Motor neuron (in vitro differentiated cells): ENCODE measurements at places on chromosomes 2 and 18.
A peak's percentile ranks its signal among the peaks of the same experiment; 100 is the strongest.

DNA sequence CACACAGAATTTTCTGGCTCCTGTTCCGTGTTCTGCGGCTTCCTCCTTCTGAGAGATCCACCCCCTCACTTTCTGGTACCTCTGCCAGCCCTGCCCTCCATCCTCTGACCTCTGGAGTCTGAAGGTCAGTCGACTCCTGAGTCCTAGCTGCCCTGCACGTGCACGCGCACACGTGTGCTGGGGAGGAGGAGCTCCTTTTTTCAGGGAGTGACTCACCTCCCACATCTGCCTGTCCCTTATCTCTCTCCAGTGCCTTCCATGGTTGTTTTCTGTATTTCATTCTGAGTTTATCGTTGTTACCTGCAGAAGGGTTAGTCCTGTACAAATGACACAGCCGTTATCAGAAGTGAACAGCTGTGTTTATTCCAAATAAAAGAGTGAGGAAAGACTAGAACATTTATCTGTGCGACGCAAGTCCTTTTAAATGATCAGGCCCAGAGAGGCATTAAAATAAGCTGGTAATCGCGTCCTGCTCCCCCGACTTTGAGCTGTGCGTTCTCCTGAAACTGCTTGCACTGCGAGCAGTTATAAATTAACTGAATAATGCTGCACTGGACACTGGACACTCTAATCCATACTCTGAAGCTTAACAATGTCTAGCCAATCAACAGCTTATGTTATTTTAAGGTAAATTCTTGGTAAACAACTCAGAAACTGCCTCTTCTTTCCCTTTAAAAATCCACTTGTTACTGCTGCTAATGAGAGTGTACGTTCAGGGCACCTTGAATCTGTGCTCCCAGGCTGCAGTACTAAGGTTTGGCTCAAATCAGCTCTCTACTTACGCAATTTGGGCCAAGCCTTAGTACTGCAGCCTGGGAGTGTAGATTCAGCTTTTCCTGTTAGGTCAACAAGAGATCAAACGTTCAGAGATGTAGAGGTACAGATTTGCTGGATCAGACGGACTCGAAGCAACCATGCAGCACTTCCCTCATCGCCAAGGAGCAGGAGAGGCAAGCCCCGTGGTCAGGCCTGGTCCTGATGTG lies 72.5 kb downstream of the GALR1 start:
- ATAC-seq: peak; percentile 33

DNA sequence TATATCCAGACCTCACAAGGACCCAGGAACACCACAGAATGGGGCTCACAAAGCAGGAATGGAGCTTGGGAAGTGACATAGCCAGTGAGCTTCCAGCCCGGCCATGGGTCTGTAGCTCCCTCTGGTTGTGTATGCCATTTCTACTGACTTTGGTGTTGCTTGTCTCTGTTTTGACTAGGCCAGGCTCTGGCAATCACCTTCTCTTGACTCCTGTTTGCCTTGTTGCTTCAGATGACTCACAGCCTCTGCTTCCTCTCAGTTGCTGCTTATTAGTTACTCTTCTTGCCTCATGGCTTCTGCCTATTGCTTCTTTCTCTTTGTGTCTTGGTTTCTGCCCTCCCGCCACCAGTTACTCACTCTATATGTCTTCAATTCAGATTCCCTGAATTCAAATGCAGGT lies 15.8 kb upstream of the IER3IP1 start:
- no peak for ATAC-seq

- ATAC-seq: peak; percentile 83
Measured at GRCh38 chr2:85119900-85120299, 13.3 kb upstream of the TCF7L1 start.

DNA sequence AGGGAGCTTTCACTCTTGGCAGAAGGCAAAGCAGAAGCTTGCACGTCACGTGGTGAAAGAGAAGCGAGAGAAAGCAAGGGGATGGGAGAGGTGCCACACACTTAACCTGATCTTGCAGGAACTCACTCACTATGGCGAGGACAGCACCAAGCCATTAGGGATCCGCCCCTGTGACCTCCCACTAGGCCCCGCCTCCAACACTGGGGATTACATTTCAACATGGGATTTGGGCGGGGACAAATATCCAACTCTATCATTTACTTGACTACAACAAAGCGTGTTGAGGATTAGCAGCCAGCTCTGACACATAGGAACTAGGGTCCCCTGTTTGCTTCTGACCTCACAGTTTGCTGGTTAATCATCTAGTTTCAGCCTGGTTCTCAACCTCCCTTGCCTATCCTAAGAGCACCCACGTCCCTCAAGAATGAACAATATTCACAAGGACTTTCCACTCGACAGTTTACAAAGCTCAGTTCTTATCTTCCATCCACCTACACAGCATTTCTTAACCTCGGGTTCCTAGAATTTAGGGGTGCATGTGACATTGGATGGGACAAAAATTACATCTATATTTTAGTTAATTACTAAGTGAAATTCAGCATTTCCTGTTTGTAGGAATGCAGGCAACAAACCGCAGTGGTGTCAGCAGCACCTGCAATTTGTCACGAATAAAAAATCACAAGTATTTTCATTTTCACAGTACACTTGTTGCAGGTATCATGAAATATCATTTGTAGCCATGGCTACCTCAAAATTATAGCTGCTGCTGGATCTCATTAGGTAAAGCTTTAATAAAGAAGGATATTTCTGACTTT lies 36.0 kb downstream of the LBH start:
- peak; percentile 13 for ATAC-seq

DNA sequence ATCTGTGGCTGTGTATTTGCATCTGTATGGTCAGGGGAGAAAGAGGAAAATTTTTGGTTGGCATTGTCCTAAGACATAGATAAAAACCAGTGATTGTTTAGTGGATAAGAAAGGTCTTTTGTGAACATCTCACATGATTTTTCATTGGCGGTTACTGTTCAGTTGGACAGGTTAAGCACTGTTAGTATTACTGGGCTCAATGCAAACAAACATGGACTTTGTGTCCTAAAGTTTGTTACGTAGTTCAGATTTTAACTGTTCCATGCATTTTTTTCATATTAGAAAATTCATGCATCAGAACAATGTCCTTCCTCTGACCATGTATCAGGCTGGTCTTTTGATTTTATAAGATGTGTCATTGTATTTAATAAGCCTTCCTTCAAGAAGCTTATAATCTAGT lies 368.0 kb downstream of the MEIS1 start:
- no peak for ATAC-seq

GRCh38 chr2:100704156-100704555 lies 115.8 kb upstream of the NPAS2 start:
- ATAC-seq: no peak

DNA sequence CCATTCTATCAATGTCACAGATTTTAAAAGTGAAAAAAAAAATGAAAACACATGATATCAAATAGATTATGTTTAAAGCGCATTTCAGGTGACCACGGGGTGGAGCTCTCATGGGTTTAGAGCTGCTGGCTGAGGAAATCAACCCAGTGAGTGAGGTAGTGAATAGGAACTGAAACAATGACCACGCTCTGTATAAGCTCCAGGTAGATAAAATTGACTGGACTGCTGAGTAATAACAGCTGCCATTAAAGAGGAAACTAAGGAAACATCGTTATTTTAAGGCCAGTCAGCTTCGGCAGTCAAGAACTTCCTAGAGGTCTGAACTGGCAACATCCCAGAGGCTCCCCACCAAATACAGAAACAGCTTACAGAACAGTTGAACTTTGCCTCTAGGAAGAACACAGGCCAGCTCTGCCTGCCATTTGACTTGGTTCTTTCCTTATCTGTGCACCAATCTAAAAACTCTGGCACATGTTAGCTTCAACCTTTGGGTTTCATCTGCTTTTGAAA lies 185.9 kb downstream of the PDE1A start:
- no peak for ATAC-seq

GRCh38 chr18:21362831-21363230 lies 120.8 kb downstream of the GREB1L start:
- peak; percentile 56 for ATAC-seq

DNA sequence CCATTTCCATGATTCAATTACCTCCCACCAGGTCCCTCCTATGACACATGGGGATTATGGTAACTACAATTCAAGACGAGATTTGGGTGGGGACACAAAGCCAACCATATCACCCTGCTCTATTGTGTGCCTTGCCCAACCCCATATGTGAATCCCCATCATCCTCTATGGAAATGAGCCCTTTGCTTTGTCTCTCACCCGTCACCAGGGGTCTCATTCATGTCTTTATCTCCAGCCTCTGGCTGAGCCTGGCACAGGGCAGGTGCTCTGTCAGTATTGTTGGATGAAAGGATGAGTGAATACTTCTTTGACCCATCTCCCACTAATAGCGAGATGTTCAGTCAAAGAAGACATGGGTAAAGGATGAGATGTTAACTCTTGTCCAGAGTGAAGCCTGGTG lies 116.6 kb upstream of the LGALSL start:
- no peak for ATAC-seq

- no peak for ATAC-seq
Measured at GRCh38 chr2:95158441-95158840, 1.2 kb downstream of the ZNF514 start.

DNA sequence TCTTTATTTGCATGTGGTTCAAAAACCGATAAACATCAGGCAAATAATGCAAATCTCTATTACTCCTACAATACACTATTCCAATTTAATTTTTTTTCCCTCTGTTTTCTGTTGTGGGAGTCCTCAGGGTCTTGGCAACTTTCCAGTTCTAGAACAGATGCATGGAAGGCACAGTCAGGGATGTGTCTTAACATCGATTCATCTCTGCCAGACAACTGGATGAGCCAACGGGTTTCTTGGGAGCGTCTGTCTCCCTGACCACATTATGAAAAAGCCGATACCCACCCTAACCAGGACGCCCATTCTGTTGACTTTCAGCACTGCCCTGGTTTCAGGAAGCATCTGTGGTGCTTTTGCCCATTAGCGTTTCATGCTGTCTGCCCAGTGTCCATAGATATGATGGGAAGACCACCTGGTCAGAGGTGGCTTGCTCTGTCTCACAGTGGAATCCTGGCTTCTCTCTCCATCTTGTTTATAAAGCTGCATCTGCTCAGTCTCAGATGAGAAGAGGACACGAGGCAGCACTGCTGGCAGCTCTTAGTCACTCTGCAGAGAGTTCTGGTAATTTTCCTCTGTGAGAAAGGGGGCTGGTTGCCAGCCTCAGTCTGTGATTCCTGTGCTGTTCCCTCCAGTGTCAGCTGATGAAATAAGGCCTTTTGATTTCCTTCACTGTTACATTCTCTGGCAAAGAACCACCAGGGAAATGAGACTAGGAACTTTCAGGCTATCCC lies 57.9 kb upstream of the KCNE4 start:
- ATAC-seq: peak; percentile 100

DNA sequence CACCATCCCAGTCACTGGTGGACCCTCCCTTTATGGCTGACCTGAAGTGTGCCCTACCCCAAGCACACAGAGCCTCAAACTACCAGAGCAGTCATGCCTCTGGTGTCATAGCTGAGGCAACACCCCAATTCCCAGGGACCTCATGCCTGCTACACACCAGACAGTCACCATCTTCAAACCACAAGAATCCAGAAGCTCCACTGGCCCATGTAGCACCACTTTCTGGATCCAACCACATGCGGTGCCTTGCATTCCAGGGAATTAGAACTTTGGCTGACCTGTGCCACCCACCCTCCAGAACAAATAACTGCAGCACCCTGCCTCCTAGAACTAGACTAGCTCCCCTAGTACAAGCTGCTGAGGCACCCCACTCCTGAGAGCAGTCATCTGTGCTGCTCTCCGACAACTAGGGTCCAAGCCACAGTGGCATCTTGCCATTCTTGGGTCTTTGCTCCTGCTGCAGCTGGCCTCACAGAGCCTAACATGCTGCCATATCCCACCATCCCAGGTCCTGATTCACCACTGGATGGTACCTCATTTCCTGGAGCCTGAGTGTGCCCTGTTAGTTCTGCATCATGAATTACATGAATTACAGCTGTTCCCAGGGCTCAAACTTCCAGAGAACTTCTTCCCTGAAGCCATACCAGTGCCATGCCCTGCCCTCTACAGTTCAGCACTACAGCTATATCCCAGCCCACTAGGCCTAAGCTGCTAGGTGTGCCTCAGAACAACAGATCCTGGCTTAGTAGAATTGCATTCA lies 243.8 kb upstream of the CHST9 start:
- ATAC-seq: no peak

- ATAC-seq: no peak
Measured at GRCh38 chr2:23285091-23285800, 99.7 kb upstream of the KLHL29 start.

DNA sequence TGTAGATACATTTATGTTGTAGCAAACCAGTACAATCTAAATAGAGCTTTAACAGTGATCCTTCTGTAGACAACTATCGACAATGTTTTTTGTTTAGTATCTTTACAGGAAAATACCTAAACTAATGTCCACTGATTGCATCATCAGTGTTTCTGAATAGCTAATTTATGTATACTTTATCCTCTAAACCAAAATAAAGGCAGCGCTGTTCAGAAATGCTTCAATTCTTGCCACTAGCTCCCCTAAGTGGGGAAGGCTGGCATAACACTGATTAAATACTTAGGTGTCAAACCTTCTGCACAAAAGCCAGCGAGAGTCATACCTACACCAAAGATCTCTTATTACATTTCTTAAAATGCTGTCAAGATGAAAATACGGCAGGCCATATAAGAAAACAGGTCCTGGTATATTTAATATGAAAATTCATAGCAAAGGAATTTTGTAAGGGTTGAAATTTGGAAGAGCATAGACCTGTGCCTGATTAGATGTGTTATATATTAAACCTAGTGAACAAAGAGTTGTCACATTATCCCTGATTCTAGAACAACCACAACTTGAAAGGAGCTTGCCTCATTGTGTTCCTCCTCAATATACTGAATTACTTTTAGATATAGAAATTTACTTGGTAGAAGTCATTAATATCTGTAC lies 1693.4 kb upstream of the SLC39A10 start:
- peak; percentile 59 for ATAC-seq

- no peak for ATAC-seq
Measured at GRCh38 chr18:67216846-67217245, 299.7 kb downstream of the DSEL start.
